ENCODE measurements at places on chromosomes 2 and 18.
A peak's percentile ranks its signal among the peaks of the same experiment; 100 is the strongest.

DNA sequence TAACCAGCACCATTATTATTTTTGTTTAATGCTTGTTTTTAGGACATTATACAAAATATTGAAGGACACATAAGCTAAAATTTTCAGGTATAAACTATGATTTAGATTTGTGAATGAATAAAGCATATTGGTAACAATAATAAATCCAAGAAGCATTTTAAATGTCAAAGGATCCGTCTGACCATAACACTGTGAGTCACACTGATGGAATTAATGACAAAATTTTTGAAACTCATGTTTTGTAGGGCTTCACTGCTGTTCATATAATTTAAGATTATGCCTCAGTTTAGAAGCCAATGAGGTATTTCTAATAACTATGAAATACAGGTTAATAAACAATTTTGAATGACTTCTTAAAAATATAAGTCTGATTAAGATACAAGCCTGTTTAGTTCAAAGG lies 124.6 kb downstream of the TMEFF2 start:
- DNase-seq: no peak

GRCh38 chr2:102030855-102031527 lies 39.2 kb downstream of the IL1R2 start:
- DNase-seq: no peak

GRCh38 chr2:98277162-98277859 lies 68.9 kb upstream of the CNGA3 start:
- no peak for DNase-seq

GRCh38 chr2:101843471-101843870 lies 146.0 kb downstream of the MAP4K4 start:
- no peak for DNase-seq

DNA sequence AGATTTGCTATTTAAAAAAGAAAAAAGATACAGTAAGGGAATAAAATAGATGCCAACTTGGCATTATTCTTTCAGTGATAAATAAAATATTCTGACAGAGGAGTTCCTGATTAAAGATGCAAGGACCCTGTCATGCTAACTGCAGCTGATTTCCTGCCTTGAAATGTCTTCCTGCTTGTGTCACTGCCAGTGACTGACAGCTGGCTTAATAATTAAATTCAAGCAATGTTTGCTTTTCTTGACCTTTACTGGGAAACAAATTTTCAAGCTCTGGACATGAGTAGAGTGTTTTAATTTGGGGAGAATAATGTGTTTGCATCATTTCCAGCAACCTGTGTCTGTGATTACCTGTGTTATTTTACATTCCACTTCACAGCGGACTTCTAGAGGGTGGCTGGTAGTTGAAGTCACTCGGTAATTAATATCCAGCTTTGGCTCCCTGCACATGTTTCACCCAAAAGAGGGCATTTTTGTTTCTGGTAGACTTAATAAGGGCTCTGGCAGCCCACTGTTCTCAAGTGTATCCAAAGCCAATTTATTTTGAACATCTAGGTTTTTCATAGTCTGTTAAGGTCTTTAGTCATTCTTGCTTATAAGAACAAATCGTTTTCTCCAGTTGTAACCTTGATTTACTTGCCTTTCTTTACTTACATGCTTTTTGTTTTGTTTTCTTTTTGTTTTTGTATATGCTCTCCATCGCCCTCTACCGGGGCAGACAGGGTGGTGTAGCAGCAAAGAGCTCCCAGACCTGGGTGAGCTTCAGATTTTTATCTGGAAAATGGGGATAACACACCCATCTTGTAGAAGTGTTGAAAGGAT lies 48.5 kb upstream of the PROKR1 start:
- no peak for DNase-seq

GRCh38 chr2:54386585-54386984 lies 69.5 kb upstream of the SPTBN1 start:
- no peak for DNase-seq

GRCh38 chr2:146214394-146214929 lies 1630.4 kb upstream of the ACVR2A start:
- DNase-seq: no peak

- DNase-seq: no peak
Observed at GRCh38 chr2:162002623-162003235, 71.3 kb downstream of the DPP4 start.

DNA sequence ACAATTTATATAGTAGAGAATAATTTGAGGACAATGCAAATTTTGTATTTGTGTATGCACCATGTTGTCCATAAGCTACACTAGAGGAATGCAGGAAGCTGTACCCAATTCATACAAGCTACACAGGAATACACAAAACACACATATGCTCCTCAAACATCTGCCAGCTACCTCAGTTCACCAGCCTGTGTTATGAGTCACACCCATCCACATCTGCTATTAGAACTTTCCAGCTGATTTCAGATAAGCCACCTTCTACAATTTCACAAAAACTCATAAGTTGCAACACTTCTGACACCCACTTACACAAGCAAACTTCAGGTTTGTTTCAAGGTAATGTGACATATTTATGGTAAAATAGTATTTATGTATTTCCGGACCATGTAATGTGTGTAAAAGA lies 438.9 kb downstream of the SATB2 start:
- no peak for DNase-seq

GRCh38 chr2:9752441-9753275 lies 90.6 kb upstream of the TAF1B start:
- DNase-seq: peak; percentile 31

DNA sequence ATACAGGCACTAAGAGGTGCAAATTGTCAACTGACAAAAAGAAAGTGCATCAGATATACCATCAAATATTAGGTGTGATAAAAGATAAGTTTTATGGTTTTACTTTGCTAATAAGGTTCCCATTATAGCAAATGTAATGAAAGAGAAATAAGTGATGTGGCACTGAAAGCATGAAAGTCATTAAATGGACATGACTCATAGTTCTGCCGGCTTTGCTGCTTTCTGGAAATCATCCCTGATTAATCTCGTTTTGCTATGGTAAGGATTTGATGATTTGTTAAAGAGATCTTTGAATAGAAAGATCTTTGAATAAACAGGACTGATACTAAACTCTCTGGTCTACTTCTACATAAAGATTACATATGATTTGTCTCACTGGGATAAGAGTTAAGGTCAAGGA lies 72.7 kb downstream of the CLIP4 start:
- DNase-seq: no peak

DNA sequence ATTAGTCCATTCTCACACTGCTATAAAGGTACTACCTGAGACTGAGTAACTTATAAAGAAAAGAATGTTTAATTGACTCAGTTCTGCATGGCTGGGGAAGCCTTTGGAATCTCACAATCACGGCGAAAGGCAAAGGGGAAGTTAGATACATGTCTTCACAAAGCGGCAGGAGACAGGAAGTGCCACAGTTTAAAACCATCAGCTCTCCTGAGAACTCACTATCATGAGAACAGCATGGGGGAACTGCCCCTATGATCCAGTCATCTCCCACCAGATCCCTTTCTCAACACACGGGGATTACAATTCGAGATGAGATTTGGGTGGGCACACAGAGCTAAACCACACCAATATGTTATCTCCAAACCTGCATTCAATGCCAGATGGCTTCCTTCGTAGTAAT lies 716.1 kb downstream of the DCC start:
- no peak for DNase-seq

GRCh38 chr18:31138709-31139108 lies 23.9 kb downstream of the DSC1 start:
- no peak for DNase-seq

DNA sequence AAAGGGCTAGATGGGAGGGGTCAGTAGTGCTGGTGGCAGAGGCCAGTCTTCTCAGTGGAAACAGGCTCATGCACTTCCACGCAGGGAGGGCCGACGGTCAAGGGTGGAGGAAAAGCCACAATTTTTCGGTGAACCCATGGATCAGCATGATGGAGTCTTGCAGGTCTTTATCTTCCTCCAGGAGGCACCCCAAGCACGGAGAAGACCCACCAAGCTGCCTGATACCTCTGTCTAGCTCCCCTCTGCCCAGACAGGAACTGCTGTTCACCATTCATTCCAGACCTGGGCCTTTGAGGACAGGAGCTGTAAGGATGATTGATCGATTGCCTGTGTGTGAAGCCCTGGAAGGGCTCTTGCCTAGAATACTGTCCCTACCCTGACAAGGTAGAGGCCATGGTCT lies 2.8 kb upstream of the LRRFIP1 start:
- DNase-seq: no peak

- DNase-seq: no peak
Observed at GRCh38 chr2:146984014-146984413, 860.8 kb upstream of the ACVR2A start.

GRCh38 chr2:111238296-111238695 lies 117.6 kb downstream of the BCL2L11 start:
- no peak for DNase-seq

DNA sequence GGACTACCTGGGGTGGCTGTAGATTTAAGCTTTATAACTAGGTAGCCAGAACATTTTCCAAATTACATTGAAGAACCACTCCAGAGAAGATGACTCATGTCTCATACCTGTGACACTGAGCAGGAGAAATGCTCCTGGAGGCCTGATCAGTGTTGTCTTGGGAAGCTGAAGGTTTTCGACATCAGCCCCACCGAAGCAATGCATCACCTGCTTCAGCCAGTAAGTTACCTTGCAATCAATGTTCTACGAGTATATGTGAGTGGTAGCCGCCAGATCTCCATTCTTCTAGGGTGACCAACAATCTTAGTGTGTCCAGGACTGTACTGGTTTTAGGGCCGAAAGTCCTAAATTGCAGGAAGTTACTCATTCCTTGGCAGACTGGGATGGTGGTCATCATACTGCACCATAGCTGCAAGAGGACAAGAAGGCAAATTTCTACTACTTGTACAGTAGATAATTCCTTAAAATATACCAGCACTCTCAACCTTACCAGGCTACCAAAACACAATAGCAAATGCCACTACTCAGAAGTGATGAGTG lies 109.3 kb upstream of the LINC00305 start:
- no peak for DNase-seq

DNA sequence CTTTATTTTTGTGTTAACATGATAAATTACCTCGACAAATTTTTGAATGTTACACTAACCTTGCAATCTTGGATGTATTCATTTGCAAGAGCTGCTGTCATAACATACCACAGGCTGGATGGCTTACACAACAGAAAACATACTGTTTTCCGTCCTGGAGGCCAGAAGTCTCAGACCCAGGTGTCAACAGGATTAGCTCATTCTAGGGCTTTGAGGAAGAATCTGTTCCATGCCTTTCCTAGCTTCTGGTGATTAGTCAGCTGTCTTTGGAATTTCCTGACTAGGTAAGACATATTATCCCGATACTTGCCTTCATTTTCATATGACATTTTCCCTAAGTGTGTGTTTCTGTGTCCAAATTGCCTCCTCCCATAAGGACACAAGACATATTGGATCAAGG lies 188.6 kb upstream of the CDH19 start:
- no peak for DNase-seq

DNA sequence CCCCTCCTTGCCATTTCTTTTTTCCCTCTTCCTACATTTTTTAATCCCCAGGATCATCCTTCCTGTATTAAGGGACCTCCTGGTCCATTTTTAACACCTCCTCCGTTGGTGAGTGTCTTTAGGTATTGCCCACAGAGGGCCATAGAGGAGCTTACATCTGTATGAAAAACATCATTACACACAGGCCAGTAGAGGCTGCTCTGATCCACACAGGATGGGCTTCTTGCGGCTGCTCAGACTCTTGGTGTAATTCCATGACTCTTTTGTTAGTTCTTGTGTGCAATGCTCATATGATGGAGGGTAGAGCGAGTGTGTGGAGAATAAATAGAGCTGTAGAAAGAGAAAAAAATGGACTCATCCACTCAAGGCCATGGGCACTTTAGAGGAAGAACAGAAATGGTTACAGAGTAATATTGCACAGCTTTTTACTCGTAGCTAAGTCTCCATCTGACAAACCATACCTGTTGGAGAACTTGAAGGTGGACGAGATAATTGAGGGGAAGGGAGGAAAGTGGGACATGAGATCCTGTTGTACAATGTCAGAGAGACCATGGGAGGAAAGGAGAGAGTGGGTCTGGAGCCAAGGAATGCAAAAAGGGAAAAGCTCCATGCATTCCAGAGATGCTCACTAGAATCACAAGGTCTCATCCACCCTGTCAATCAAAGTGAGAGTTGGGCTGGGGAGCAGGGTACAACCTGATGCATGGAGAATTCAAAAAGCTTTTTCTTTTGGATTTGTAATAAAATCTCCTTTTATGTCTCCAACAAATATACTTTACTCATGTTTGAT lies 129.7 kb upstream of the TNP1 start:
- no peak for DNase-seq

GRCh38 chr2:151721161-151721560 lies 13.1 kb downstream of the NEB start:
- DNase-seq: no peak

DNA sequence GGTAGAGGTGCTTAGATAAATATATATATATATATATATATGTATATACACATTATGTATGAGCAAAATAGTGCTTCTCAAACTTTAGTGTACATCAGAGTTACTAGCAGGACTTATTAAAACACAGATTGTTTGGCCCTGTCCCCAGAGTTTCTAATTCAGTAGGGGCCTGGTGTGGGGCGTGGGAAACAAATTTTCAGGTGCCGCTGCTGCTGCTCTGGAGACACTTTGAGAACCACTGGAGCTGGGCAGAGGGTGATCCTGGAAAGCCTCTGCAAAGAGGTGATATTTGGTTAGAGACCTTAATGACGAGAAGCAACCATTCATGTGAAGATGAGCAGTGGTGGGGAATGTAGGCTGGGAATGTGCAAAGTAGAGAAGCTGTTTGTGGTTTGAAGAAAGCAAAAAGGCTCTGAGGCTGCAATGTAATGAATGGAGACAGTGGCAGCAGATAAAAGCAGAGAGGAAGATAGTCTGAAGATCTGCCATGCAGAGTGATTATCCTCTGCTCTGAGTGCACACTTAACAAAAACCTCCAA lies 142.9 kb downstream of the PLCL1 start:
- no peak for DNase-seq

GRCh38 chr18:26442126-26442525 lies 106.2 kb downstream of the KCTD1 start:
- no peak for DNase-seq

GRCh38 chr2:74742471-74742870 lies 88.4 kb downstream of the SEMA4F start:
- no peak for DNase-seq

DNA sequence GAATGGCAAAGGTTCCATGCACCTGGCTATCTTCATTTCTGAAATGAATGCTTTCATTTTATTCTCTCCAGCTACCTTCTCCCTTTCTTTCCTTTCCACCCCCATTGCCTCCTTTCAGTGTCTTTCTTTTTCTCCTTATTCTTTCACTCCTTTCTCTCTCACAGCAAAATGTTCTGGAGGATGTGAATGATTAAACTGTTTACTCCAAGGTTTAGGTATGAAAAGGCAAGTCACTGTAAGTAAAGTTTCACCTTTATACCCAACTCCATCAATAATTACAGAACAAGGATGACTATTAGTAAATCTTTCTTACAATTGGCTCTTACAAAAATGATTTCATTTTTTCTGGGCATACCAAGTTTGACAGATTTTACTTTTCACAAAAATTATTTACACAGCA lies 4.3 kb downstream of the PAX8 start:
- no peak for DNase-seq

DNA sequence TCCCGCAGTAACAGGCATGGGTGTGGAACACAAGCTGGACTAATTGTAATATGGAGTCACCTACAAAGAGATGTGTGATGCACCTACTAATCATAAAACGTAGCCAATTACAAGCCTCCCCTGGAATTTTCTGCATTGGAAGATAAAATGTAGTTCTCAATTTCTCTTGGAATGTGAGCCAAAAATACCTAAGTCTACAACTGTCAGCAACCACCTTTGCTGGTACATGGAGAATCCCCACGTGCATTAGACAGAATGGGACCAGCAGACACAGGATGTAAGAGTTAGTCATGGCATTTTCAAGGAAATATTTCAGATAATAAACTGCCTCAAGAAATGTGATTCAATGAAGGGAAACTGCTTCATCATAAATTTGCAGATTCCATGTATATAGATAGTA lies 85.6 kb upstream of the DCC start:
- no peak for DNase-seq
